ENCODE measurements at places on chromosomes 2 and 18.
A peak's percentile ranks its signal among the peaks of the same experiment; 100 is the strongest.

- DNase-seq: no peak
Measured at GRCh38 chr2:65867446-65867845, 435.0 kb upstream of the SPRED2 start.

DNA sequence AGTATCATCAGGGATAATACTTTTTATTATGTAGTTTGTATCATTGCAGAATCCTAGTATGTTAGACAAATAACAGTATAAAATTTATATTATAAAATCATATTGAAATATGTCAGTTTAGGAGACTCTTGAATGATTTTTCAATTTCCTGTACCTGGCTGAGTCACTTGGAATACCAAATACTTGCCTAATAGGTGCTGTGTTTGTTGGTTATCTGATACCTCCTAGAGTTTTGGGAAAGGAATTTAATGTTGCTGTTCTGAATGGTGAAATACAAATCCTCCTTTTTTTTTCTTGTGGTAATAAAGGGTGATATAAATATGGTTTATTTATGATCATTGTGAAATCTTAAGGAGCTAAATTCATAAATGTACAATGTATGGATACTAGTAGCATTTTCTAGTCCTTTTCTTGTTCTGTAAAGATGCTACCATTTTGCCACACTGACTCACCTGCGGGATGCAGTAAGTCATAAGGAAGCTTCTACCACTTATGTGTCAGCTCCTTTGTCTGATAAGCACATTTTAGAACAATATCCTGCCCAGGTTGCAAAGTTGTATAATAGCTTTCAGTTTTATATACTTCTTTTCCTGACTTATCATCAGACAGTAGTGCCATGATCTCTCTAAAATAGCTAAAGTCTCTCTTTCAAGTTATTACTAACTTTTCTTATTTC, 465.5 kb downstream of the XIRP2 start:
- DNase-seq: no peak

- no peak for DNase-seq
Measured at GRCh38 chr2:57180042-57180567, 866.5 kb upstream of the VRK2 start.

- DNase-seq: no peak
Measured at GRCh38 chr2:127357591-127357990, 30.2 kb downstream of the MAP3K2 start.

DNA sequence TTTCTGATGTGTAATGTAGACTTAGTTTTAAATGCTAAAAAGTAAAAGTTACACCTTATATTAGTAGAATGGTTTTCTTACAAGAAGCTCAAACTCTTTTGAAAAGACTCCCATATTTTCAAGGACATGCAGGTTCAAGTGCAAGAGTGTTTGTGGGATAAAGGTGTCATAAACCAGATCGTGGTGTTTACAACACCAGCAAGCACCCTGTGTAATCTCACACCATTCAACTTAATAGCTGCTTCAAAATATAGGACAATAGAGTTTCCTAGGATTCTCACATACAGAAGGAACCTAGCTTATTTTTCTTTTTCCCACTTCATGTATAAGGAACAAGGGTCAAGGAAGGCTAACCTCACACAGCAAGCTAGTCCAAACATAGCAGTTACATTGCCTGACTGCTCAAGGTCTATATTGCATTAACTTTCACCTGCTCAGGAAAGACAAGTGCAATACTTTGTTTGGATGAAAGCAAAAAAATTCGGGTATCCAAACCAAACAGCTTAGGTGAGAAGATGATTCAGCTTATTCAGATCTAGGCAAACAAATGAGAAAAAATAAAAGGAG, 172.3 kb downstream of the IKZF2 start:
- no peak for DNase-seq

- no peak for DNase-seq
Measured at GRCh38 chr18:68262690-68263294, 452.1 kb downstream of the TMX3 start.

DNA sequence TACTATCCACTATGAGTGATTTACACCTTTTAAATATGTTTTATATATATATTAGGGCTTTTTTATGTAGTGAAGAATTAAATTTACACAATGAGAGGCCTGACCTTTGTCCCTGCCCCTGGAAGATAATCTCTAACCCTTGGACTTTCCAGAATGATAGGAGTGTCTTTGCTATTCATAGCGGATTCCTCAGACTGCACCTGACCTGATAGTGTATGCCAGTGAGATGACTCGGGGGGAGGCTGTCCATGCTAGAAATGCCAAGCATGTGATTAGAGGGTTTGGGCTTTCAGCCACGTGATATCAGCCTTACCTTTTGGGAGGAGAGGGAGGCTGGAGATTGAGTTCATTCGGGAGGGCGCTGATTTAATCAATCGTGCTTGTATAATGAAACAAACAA, 44.1 kb upstream of the LHCGR start:
- DNase-seq: no peak

DNA sequence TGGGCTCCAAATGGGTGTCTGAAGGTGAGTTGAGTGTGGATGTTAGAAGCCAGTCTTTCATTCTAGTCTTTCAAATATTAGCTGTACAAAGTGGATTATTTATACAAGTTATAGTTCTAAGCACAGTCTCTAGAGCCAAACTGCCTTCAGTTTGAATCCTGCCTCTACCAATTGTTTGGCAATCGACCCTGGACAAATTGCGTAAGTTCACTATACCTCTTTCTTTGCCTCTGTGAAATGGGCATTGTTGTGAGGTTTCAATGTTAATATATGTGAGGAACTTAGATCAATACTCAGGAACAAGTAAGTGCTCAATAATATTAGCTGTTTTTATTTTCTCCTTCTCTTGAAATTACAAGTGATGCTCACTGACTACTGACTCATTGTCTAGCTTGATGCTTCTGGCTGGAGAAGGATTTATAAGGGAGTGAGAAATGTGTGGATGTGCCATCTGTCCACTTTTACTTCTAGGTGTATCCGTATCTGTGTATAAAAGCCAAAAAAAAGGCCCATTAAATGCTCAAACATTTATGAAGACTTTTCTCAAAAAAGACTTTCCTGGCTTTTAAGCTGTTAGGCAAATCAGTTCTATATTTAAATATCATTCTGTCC, 48.1 kb upstream of the RAPH1 start:
- no peak for DNase-seq

GRCh38 chr2:48888066-48888465, 132.5 kb upstream of the LHCGR start:
- no peak for DNase-seq

GRCh38 chr18:49619801-49620200, 57.9 kb downstream of the LIPG start:
- DNase-seq: no peak

GRCh38 chr2:219496825-219497494, 1.7 kb upstream of the GMPPA start:
- DNase-seq: no peak

DNA sequence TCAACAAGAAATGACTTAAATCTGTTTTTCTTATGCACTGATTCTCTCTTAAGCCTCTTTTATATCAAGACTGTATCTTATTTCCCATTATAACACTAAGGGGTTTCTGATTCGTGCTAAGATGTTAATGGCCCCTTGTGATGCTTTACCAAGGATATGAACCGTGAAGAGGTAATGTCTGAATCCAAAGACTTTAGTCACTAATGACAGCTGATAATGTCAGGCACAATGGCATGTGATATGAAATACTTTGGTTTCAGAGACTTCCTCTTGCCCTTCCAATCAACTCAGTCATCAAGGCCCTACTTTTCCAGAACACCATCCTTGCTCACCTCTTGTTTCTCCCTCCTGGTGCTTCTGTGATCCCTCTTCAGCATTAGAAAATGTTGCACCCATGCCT, 262.8 kb downstream of the KCNE4 start:
- DNase-seq: no peak

- peak; percentile 32 for DNase-seq
Measured at GRCh38 chr2:19474128-19474527, 115.7 kb upstream of the OSR1 start.

DNA sequence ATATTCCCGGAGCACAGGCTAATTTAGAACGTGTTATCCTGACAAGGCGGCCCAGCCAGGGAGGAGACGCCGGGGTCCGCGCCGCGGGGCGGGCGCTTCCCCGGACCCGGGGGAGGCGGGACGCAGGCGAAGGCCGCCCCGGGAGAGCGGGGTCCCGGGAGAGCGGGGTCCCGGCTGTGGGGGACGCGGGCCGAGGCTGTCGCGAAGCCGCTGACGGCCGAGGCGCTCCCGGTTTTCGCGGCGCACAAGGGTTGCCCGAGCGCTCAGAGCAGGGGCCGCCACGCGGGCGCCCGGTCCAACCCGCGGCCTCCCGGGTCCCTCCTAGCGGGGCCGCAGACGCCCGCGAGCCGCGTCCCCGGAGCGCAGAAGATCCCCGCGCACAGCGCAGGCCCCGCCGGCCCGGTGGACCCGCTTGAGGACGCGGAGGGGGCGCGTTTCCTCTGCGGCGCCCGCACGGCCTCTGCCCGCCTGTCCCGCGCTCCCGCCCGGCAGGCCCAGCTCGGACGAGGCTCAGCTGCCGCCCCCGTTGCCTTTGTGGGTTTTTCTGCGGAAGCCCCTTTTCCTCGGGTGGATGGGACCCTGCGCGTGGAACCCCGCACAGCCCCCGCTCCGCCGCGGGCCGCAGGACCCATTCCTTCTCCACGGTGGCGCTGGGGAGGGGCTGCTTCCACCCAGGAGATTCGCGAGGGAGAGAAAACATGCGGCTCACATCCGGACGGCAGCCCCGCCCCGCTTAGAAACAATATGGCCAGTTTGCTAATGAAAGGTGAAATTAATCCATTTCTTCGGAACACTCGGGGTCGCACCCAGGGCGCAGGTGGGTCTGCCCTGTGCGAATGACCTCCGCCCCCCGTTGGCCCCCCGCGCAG, 9.6 kb upstream of the KCNG2 start:
- DNase-seq: no peak

DNA sequence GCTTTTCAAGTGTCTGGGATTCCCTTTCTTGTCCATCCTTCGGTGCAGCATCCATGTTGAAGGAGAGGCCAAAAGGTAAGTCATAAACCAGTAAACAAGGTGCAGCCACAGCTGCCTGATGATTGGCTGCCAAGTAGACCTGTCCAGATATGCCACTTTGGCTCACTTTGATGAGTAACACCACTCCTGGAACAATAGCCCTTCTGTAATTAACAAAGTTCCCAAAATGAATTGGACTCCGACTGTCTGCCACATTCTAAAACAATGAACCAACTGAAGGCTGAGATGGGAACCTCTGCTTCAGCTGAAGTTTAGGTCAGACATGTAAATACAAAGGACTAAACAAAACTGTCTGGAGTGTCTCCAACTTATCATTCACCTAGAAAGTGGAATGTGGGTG, 82.2 kb upstream of the LGALSL start:
- no peak for DNase-seq

GRCh38 chr2:96815326-96816126, 542 bp upstream of the CNNM3 start:
- peak; percentile 52 for DNase-seq

DNA sequence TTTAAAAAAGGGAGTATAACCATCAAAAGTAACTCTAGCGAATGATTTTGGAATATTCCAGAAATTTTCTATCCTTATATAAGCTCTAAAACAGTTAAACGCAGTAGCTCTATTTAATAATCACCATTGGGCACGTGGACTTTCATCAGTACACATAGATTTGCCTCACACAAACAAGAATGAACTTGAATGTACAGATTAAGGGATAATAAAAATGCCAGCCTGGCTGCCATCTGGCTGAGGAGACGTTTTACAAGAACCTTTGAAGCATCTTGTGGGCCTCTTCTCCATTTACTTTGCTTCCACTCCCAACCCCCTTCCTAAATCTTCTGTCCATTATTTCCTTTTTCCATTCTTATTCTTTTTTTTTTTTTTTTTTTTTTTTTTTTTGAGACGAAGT, 47.2 kb downstream of the AGAP1 start:
- DNase-seq: no peak

DNA sequence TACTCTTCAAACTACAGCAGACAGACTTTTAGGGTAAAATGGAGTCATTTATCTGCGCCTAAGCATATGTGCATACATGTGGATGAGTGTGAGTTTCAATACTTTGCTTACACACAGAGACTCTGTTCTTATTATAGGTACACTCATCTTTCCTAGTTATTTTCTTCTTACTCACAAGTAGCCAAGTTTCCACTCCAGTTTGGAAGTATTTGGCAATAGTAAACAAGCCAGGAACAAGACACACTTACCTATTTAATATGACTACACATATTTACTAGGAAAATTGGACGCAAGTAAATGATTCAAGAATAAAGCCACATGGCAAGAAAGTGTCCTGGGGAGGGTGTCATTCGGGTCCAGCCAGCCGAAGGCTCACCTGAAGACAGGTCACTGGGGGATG, 414.3 kb downstream of the FBXO15 start:
- DNase-seq: no peak

DNA sequence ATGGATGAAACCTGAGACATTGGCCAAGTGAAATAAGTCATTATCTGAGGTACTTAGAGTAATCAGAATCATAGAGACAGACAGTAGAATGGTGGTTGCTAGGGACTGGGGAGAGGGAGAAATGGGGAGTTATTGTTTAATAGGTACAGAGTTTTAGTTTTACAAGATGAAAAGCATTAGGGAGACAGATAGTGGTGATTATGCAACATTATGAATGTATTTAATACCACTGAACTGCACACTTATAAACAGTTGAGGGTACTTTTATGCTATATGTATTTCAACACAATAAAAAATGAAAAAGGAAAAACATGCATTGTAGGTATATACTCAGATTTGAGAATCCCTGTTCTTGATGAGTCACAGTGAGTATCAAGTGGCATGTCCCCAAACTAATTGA, 59.7 kb downstream of the EPC2 start:
- DNase-seq: no peak

DNA sequence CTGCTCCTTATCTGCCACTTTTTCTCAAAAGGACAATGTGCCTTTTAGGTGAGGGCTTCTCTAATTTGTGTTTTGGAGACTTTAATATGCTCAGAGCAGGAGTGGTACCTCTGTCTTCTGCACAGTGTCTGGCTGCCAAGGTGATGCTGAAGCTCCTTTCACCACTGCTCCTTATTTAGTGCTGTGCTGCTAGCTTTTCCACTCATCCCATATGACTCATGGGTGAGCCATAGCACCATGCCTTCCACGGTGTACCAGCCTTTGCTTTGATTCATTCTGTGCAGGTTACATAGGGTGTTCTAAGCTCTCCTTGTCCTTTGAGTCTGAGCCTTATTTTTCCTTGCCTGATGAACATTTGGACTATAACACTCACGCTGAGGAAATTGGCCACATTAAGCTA, 202.4 kb downstream of the ARL6IP6 start:
- no peak for DNase-seq

- no peak for DNase-seq
Measured at GRCh38 chr2:23772684-23773083, 154.2 kb downstream of the ATAD2B start.

All from stimulated activated CD8-positive, alpha-beta memory T cell treated with anti-CD3 and anti-CD28 coated beads, Interleukin-4, amount 100 ng/mL, for 48 hours (primary cell).